ENCODE measurements at places on chromosomes 2 and 18. TPM values are rescaled to one million over a fixed set of nuclear protein-coding genes. Genes with fewer than 3 reads are reported as not detected.

- no peak for DNase-seq
Observed at GRCh38 chr2:16584084-16584483, 81.5 kb downstream of the CYRIA start.

GRCh38 chr2:144592500-144593256 lies 72.8 kb upstream of the ZEB2 start:
- DNase-seq, result no peak

- DNase-seq, result no peak
Observed at GRCh38 chr2:164984428-164984827, 29.1 kb upstream of the SLC38A11 start.

GRCh38 chr18:74146756-74147155 lies 878 bp downstream of the FBXO15 start:
- DNase-seq, result no peak

DNA sequence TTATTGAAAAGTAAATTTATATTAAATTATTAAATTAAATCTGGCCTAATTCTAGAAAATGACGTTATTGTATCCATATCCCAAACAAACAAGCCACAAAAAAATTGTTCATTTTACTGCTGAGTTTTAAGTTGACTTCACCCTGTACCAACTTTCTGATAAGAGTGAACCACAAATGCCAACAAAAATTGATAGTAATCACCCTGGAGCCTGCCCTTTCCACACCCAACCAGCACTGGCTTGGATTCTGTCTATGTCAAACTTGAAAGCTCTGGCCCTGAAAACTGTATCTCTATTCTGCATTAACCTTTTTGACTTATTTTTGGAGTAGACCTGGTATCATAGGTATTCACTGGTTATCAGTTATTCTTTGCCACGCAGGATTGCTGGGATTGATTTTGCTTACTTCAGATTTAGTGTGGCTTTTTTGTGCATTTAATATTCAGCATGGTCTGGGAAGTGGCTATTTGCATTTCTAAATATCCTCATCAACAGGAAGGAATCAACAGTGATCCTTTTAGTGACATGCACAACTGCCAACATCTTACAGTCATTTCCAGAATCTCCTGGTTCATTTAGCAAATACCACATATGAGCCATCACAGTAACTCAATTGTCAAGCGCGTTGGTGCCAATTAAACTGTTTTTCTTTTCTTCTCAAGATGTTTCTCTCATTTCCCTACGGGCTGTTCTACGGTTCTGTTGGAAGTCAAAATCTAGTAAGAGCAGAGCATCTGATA lies 11.4 kb upstream of the SRBD1 start:
- DNase-seq, result no peak

DNA sequence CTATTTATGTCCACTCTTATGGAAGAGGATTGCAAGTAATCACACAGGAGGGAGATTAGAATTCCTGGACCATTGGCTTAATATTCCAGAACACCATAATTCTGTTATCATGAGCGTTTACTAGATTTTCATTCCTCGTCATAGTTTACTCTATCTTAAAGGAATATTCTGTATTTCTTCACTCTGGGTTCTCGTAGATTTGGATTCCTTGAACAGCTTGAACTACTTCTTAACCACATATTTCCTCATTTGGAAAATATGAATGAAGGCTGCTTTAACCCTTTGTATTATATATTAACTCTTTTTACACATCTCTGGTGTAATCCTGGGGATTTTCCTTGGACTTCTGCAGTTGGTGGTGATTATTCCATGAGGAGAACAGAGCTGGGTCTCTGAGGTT lies 46.3 kb upstream of the CCBE1 start:
- no peak for DNase-seq

DNA sequence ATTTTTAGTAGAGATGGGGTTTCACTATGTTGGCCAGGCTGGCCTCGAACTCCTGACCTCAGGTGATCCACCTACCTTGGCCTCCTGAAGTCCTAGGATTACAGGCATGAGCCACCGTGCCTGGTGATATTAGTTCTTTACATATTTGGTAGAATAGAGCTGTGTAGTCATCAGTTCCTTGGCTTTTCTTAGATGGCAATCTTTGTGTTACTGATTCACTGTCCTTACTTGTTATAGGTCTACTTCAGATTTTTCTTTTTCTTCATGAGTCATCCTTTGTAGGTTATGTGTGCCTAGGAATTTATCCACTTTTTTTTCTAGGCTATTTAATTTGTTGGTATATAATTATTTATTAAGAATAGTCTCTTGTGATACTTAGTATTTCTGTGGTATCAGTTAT lies 30.3 kb upstream of the ZSWIM2 start:
- DNase-seq, result no peak

Gene APOB
- total RNA-seq, result 14.8 TPM

Gene GALNT14
- 7.6 TPM for total RNA-seq

Gene PIEZO2
- total RNA-seq, result 1.5 TPM

Gene RASGRP3
- total RNA-seq, result 7.4 TPM

Gene ANKRD29
- total RNA-seq, result 3.1 TPM

Gene GALNT13
- 0.23 TPM for total RNA-seq
